ENCODE measurements at places on chromosomes 2 and 18.
A peak's percentile ranks its signal among the peaks of the same experiment; 100 is the strongest.

DNA sequence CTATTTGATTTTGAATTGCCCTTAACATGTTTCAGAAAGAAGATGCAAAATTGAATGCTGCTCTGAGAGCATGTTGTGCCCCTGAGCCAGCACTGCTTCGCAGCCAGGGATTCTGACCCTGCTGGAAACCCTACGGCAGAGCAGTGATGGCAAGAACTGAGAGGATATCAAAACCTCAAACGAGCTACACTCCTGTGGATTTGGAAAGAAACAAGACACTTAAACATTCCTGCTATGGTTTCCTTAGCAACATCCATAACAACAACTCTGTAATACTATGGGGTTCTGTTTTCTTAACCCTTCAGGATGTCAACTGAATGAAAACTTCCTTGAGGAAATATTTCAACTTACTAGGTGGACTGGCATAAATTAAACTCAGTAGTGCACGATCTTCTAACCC lies 649.1 kb downstream of the NYAP2 start:
- peak; percentile 18 for DNase-seq

- no peak for DNase-seq
Observed at GRCh38 chr2:176557821-176558220, 288.6 kb downstream of the MTX2 start.

GRCh38 chr18:49548229-49548636 lies 13.6 kb upstream of the LIPG start:
- DNase-seq = no peak

GRCh38 chr2:30219886-30220875 lies 11.2 kb upstream of the LBH start:
- no peak for DNase-seq

DNA sequence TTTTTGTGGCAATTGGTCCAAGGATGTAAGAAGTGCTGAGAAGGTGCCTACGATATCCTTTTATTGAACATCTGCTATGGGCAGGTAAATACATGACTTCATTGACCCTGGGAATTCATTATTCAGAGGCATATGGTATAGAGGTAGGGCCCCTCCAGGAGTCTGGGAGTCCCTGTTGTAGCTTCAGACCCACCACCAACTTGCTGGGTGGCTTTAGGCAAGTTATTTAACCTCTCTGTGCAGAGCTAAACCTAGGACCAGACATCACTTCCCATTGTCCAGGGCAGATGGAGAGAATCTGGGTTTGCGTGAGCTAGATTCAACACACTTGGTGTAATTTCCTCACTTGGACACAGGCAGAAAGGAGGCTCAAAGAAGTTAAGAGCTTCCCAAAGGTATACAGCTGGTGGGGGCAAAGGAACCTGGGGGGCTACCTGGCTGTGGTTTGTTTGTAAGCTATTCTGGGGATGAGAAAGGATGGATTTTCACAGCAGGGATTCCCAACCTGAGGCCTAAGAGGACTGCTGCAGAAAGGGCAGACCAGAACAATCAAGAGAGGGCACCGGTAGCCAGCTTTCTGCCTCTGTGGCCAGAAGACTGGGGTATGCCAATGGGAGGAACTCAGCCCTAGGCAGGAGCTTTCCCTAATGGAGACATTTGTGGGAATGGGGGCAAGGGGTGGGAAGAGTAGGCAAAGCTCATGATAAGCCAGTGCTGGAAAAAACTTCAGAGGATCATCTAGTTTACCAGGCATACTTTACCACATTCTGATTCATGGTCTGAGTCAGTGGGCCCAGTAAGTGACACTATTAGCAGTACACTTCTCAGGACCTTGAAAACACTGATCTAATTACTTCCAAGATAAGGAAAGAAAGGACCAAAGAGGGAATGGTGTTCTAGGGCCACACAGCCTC lies 102.7 kb upstream of the SMAD2 start:
- DNase-seq = no peak

GRCh38 chr2:105879106-105879802 lies 134.5 kb downstream of the NCK2 start:
- DNase-seq = no peak

GRCh38 chr2:85405201-85406059 lies 4.7 kb downstream of the CAPG start:
- DNase-seq = no peak

GRCh38 chr2:173235947-173236803 lies 118.5 kb upstream of the CDCA7 start:
- no peak for DNase-seq

GRCh38 chr2:13583609-13584008 lies 866.9 kb downstream of the TRIB2 start:
- DNase-seq = no peak

DNA sequence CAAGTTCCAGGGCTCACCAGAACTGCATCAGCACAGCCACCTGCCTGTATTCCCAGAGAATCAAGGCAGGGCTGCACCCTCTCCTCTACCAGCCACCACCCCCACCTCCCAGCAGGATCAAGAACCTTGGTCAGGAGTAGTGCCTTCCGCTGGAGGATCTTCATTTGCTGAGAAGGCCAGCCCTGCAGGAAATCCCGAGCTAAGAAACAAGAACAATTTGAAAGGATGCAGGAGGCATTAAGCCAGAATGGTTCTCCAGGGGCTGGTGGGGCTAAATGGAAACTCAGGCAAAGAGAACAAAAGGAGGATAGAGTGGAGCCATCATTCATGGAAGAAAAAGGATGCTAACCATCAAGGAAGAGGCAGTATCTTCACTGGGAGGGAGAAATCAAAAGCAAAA lies 147.3 kb upstream of the SLC14A2 start:
- DNase-seq = no peak

- DNase-seq = no peak
Observed at GRCh38 chr2:12259493-12259892, 457.2 kb upstream of the TRIB2 start.

DNA sequence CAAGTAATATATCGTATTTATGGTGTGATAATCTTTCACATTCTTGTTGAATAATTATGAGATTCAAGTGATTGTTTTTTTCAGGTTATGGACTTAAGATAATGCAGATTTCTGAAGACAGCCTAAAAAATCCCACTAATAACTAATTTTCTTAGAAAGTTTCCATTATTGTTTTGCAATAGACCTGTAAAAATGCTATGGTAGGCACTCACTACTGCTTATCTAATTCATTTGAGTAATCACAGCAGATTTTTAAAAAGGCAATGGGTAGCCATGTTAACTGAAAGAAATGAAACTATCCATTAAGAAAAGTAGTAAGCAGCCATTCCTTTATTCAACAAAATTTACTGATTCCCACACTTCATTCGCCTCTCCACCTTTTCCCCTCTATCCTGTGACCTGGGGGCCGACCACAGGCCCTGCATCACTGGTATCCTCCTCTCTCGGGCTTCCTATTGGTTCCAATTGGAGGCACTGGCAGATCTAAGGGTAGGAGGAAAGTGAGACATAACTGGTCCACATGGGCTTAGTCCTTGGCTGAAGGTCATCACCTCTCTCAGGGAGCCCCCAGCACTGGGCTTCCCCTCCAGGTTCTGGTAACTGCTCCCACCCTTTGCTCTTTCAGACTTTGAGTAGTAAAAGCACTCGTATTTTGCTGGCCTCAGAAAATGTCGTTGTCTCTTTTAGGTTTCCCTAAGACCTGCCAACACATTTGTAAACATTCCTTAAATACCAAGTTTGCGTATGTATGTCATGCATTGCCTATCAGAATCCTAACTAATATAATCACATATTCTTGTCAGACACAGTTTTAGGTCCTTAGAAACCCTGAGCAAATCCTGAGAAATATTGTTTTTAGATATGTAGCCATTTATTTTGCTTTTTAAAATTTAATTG lies 18.5 kb downstream of the RBMS1 start:
- no peak for DNase-seq

GRCh38 chr2:171281110-171281509 lies 120.4 kb upstream of the TLK1 start:
- no peak for DNase-seq

DNA sequence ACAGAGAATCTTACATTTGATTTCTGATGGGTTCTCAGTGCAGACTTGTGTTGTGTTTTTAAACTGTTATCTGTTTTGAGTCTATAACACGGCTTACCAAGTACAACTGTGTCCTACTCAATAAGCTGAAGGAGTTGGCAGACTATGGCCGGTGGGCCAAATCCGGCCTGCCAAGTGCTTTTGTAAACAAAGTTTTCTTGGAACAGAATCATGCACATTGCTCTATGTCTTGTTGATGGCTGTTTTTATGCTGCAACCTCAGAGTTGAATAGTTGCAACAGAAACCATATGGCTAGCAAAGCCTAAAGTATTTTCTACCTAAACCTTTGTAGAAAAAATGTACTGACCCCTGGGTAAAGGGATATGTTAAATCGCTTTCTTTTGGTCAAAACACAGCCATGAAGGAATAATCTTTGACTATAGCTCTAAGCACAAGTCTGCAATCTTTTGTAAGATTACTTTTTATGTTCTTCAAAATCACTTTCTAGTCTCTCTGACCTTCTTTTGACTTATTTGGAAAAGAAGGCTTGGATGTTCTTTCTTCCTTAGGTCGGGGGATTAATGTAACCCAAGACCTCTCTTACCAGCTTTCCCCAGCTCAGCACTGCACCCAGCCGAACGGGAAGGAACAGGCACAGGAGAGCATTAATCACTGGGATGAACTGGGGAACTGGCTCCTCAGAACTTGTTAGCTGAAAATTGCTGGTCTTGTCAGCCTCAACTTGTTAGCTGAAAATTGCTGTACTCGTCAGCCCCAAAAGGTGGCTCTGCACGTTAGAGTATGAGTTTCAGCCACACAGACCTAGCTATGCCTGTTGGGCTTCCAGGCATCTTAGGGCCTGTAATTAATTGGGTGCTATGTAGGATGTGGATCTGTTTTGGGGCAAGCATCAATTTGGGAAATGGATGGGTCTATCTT lies 75.4 kb downstream of the CD8B2 start:
- no peak for DNase-seq

GRCh38 chr2:40120026-40120425 lies 331.9 kb downstream of the SLC8A1 start:
- DNase-seq = no peak

- DNase-seq = no peak
Observed at GRCh38 chr18:9400197-9400596, 65.6 kb downstream of the TWSG1 start.

DNA sequence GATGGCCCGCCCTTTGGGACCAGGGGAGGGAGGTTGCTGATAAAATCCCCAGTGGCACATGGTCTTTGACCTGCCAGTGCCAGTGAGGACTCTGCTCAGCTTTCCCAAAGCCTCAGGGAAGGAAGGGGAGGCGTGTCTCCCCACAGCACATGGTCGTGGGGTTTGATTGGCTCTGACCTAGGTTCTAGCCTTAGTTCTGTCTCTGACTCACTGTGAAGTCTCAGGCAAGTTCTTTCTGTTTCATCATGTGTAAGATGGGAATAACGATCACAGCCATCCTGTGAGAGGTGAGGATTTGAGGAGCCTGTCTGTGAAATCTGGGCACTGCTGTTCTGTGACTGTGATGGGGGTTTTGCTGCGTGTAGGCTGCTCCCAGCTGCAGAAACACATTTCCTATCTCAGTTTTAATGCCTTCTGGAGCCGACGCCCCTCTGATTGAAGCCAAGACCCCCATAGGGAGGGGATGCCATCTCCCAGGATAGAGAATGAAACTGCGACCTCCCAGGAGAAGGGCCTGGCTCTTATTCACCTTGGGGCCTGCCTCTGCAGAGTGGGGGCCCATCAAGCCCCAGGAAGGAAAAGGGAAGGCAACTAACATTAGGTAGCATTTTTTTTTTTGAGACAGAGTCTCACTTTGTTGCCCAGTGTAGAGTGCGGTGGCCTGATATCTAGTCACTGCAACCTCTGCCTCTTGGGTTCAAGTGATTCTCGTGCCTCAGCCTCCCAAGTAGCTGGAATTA lies 84.0 kb downstream of the DDX1 start:
- no peak for DNase-seq

DNA sequence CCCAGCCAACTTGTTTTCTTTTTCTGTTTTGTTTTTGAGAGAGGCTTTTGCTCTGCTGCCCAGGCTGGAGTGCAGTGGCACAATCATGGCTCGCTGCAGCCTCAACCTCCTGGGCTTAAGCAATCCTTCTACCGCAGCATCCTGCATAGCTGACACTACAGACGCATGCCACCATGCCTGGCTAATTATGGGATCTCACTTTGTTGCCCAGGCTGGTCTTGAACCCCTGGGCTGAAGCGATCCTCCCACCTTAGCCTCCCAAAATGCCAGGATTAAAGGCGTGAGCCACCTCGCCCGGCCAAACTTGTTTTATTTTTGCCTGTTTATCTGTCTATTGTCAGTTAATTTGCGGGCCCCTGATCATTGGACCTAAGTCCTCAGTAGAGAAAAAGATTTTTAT lies 61.6 kb upstream of the MSH6 start:
- no peak for DNase-seq

DNA sequence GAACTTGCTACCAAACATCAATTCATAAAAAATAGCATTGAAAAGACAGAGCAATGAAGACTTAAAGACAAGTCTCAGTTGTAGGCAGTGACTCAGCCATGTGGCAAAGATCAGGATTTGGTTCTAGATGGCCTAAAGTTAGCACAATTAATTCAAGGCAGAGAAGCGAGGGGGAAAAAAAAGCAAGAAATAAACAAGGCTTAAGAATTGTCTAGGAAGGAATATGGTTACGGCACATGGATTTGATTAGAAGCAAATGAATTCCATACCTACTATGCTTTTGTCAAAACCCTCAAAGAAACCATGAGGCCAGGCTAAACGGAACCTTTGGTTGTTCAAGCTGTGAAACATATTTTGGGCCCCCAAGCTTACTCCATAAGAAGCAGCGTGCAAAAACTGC lies 362.2 kb upstream of the KCNH7 start:
- DNase-seq = no peak

DNA sequence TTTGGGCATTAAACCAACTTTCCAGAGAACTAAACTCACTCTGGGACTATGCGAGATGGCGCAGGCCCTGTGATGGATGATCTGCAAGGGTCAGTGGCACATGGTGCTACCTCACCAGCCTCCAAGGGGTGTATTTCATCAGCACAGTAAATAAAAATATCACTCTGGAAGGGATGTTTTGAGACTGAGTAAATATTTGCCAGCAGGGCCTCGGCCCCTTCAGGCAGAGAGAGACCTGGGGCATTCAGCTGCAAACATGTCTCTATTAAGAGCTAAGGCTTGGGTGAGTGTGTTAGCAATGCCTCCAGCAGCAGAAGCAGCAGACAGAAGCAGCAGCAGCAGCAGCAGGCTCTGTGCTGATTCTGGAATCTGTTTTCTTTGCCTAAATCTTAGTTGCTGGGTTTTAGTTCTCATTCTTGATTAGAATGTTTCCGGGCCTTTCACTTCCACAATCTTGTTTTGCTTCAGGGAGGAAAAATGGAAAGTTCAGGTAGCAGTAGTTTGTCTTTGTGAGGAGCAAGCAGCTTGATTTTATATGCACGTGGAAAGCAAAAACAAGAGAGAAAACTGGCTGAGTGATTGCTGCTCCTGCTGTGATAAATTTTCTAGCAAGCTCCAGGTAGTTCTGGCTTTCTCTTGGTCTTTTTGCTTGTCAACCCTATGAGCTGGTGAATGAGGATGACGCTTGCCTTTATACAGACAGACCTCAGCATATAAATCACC lies 18.6 kb downstream of the ADCYAP1 start:
- no peak for DNase-seq

GRCh38 chr2:1971124-1971523 lies 226.8 kb upstream of the PXDN start:
- no peak for DNase-seq
